DMS79 treated with DMSO at 0.1 percent for 48 hours (cell line): ENCODE measurements at places on chromosomes 6 and 20.
A peak's percentile ranks its signal among the peaks of the same experiment; 100 is the strongest.

GRCh38 chr6:24257282-24257681 lies 100.6 kb downstream of the DCDC2 start:
- DNase-seq: peak; percentile 93

DNA sequence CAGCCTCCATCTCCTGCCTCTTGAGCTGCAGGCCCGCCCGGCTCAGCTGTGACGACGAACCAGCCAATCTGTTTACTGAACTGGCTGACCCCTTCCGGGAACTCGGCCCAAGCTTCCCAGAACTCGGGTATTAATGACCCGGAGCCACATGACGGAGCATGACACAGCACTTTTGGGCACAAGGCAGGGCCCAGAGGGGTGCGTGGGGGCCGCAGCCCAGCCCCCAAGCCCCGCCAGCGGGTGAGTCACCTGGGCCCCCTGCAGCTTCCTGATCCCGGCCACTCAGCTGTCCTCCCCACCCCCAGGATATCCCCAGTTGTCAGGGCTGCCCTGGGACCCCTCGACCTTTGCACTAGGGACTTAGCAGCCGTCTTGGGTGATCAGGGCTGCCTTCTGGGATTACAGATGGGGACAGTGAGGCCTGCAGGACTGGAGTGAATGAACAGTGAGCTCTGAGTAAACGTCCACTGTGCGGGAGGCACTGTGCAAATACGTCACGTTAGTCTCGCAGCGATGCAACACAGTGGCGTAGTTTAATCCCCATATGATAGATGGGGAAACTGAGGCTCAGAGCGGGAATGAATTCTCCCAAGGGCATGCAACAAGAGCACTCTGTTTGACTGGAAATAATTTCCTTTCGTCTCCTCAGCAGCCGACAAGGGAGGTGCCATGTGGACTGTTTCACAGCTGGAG lies 102.1 kb downstream of the CEBPB start:
- peak; percentile 14 for DNase-seq

DNA sequence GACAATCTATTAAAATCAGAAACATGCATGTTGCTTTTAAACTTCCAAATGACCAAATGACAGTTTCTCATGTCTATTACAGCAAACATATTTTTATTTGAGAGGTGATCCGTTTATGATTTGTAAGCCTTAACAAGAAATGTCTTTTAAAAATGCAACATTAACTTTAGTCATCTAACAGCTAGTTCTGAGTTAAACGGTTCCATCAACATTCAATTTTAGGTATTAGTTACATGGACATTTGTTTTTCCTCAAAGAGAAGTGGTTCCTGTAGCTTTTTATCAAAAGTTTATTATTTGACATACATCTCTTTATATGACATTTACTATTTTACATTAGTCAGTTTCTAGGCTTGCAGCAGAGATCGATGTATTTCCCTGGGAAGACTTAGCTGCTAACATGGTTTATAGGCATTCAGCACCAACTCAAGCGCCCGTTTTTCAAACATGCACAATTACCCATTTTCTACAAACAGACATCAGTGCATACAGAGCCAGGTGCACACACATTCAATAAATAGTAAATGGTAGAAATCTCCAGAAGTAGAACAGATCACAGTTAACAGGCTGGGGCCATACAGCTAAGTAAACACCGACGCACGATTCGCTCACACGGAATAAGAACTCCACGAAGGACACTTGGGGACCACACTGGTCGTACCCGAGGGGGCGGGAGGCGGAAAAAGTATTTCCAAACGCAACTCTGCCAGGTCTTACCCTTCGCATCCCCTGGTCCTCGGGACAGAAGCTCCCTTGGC lies 882 bp downstream of the CNR1 start:
- DNase-seq: no peak

GRCh38 chr6:81900616-81901015 lies 148.1 kb upstream of the TENT5A start:
- no peak for DNase-seq

GRCh38 chr6:49639177-49639817 lies 2.7 kb upstream of the RHAG start:
- DNase-seq: no peak

DNA sequence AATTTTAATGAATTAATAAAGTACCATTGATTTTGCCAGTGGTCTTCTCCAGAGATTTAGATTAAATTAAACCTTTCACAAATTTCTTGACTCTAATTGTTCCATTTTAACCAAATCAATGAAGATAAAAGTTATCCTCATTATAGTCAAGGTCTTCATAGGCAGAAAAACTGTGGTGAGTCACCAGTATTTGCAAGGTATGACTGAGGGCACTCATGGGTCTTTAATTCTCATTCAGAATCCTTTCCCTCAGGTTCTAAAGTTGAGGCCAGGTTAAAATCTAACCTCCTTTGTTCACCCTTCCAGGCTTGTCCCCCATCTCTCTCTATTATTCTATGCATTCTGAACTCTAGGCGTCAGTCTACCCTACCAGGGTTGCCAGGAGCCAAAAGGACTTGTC lies 93.9 kb downstream of the JAG1 start:
- no peak for DNase-seq

DNA sequence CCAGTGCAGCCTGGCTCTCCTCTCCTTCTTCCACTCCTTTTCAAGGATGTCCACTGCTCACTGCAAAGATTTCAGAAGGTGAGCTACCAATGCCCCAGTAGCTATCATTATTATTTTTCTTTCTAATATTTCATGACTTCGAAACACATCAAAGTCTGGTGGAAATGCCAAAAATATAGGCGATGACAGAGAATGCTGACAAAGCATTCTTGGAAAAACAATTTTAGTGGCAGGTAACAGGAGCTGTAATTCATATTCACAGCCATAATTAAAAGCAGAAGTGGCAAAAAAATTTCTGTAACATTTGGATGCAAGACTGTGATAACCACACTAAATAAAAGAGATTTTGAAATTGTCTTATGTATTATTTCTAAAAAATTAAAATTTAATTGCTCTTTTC lies 133.6 kb downstream of the RALGAPA2 start:
- DNase-seq: no peak

DNA sequence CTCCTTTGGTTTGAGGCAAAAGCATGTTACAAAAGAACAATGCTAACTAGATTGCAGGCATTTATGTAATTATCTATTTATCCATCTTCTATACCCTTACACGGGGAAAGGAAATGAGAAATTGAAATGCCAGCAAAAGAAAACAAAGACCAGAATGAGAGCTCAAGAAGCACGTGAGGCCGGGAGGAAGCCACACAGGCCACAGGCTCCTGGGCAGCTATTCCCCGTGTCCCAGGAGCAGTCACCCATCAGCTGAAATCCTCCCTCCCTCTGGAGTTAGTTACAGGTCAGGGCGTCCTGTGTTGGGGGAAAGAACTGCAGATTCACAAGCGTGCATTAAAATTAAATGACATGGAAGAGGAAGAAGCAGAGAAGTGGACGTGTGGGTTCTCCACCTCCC lies 64.7 kb upstream of the RPS6KA2 start:
- no peak for DNase-seq

GRCh38 chr6:43488667-43489276 lies 11.4 kb downstream of the TJAP1 start:
- no peak for DNase-seq

GRCh38 chr6:92723390-92723931 lies 695.9 kb downstream of the EPHA7 start:
- no peak for DNase-seq

DNA sequence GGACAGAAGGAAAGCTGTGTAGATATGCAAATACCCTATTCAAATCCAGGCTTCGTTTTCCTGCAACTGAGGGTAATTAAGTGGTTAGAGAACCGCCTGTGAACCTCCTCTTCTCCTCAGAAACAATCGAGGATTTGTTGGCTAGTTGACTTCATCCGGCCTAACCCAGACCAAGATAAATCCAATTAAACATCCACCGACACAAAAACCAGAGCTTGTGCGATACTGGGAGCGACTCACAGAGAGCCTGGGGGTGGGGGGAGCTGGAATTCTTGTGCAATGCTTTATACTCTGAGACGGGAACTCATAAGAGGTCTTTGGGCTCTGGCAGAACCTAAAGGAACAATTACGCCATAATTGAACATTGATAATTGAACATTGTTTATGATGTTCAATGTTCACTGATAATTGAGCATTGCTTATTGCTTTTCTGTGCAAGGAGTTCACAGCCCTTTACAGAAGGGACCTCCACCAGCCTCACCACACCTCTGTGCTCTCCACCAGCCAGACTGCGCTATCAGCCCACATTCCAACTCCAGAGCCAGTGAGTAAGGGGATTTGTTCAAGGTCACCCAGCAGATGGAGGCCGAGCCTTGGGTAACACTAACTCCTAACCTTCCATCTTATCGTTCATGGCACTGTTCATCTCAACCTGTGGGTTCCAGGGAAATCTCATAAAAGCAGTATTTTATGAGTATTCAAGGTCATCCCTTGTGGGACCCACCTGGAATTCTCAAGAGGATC lies 429.6 kb upstream of the JARID2 start:
- no peak for DNase-seq

- no peak for DNase-seq
These were observed 49.4 kb downstream of the MCUR1 start for GRCh38 chr6:13764996-13765395.

GRCh38 chr6:154249499-154250298 lies 106.9 kb downstream of the IPCEF1 start:
- DNase-seq: no peak

DNA sequence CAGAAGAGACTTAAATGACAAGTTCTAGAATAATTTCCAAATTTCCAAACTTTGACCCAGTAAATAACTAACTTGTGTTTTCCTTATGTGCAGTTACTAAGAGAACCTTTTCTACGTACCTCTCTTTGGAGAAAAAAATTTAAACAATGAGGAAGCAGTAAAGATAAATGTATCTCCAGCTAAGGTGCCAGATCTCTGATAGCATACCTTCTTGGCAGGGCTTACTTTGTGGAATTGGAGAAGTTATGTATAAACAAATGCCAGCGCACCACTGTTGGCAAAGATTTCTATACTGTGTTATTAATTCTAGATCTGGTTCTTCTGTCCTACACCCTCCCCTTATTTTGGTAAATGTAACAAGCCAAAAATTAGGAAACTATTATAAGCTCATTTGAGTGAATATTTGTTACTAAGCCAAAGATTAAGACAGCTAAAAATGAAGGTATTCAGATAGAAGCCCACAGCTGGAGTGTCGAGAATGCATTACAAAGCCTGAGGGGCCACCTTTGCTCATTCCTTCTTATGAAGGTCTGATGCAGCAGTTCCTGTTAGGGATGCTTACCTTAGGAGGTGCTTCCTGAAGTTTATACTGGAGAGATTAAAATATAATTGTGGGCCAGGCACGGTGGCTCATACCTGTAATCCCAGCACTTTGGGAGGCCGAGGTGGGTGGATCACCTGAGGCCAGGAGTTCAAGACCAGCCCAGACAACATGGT lies 373.1 kb upstream of the SOX4 start:
- DNase-seq: no peak

GRCh38 chr6:90190752-90191395 lies 105.8 kb downstream of the BACH2 start:
- no peak for DNase-seq

GRCh38 chr6:136411453-136412354 lies 122.1 kb upstream of the BCLAF1 start:
- no peak for DNase-seq

GRCh38 chr6:90026216-90026615 lies 131.9 kb downstream of the GJA10 start:
- DNase-seq: no peak

DNA sequence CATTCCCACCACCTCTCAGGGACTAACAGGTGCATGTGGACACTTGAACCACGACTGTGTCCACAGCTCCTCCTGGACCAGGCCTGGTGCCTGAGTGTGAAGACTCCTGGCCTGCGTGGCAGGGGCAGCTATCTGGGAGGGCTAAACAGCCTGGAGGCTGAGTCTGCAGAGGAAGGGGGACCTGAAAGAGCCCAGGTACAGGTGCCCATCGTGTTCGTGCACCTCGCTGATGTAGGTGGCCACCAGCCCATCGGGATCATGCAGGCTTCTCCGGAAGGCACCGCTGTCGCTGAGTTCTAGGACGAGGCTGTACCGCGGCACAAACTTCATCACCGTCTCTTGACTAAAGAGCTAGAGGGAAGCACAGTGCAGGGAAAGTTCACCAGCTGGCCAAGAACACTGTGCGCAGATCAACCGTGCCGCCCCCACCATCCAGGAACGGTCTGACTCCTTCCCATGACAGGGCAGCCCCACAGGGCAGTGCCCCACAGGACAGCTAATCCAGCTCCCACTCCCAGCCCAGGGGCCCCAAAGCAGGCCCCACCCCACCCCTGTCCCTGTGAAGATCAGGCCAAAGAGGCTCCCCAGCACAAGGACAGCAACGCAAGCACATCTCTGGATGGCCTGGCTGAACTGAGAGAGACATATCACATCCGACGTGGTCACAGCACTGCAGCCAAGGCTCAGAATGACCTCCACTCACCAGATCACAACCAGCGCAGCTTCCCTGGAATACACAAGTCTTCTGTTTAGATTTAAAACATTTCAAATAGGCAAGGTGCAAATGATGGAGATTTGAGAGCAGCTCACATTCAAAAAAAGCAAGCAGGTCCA lies 14.8 kb downstream of the CST7 start:
- no peak for DNase-seq

DNA sequence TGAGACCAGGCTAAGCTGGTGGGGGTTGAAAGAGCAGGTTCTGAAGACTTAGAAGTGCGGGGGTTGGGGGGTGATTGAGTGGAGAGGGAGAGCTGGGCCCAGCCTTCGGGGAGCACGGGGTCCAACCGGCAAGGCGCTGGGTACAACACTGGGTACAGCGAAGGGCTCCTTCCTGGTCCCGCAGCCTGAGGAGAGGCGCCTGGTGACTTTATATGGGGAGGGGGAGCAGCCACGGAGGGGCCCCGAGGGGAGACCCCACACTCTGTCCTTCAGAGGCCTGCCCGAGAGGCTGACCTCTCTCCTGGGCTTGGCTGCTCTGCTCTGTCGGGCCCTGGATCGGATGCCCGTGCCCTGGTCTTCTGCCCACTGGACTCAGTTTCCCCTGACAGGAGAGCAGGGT lies 10.4 kb upstream of the NTSR1 start:
- no peak for DNase-seq

DNA sequence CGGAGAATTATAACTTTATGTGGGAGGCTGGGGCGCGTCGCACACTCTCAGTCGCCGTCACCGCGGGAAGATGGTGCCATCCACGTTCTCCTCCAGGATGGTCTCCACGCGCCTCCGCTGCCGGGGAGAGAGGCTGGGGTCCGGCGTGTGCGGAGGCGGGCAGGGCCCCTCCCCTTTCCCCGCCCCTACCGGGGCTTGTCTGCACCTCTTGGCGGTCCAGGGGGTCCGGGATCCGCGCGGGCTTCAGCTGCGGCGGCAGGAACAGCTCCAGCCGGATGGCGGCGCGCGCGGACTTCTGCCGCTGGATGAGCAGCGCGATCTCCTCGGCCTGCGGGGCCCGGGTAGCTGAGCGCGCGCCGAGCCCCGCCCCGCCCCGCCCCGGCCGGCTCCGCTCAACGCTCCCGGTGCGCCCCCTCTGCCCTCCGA lies 807 bp downstream of the LKAAEAR1 start:
- DNase-seq: peak; percentile 74
